ENCODE measurements at places on chromosomes 5 and 9. TPM values are rescaled to one million over a fixed set of nuclear protein-coding genes. Genes with fewer than 3 reads are reported as not detected.

DNA sequence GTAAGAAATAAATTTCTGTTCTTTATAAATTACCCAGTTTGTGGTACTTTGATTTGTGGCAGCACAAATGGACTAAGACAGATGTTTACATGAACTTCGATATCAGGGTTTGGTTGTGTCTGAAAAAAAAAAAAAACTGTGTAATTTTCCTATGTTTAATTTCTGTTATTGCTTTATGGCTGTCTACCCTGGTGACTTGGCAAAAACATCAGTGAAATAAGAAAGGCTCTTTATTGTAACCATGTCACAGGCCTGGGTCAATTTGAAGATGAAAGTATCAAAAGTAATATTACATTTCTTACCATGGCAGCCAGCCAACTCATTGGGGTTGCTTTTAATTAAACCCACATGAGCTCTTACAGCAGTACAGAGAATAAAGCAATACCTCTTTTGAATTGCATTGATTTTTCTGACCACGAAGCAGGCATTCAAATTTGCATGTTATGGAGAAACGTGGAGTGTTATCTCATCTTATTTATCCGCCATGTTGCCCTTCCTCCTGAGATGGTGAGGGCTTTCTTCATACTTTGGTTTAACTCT lies 20.6 kb upstream of the SV2C start:
- peak; percentile 16 for DNase-seq

DNA sequence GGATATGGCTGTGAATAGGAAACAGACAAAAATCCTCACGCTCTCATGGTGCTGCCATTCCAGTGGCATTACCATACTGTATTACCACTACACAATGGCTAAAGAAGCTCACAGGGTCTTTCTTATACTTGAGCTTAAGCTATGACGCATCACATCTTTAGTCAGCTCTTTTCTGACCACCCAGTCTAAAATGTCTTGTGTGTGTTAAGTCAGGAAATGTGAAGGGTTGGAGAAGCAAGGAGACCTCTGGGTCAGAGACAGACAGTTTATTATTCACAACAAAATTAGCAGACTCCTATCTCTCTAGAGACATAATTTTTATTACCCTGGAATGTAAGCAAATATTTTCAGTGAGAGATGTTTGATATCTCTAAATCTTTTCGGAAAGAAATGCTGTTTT lies 1583.2 kb upstream of the WWC1 start:
- no peak for DNase-seq

DNA sequence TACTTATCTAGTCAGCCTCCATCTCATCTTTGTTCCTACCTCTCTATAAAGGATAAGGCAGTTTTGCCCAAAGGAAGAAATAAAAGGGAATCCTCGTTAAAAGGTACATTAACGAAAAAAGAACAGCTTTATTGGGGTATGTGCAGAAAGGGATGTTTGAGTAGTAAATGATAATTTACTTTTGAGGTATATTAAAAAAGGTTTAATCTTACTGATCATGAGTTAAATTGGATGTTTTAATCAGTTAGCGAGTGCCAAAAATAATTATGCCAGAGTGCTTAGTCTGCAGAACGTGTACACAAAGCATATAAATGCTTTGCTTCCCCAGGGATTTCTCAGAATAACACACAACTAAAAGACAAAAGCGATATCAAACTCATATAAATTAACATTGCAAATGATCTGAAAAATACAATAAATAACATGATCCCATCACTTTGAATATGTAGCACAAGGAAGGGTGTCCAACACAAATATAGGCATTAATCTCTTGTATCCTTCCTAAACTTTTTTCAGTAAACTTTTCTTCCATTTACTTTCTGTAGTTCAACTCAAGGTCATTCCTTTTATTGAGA lies 865.0 kb downstream of the NR2F1-AS1 start:
- no peak for DNase-seq

GRCh38 chr5:125277494-125278154 lies 531.2 kb upstream of the ZNF608 start:
- DNase-seq = peak; percentile 90

DNA sequence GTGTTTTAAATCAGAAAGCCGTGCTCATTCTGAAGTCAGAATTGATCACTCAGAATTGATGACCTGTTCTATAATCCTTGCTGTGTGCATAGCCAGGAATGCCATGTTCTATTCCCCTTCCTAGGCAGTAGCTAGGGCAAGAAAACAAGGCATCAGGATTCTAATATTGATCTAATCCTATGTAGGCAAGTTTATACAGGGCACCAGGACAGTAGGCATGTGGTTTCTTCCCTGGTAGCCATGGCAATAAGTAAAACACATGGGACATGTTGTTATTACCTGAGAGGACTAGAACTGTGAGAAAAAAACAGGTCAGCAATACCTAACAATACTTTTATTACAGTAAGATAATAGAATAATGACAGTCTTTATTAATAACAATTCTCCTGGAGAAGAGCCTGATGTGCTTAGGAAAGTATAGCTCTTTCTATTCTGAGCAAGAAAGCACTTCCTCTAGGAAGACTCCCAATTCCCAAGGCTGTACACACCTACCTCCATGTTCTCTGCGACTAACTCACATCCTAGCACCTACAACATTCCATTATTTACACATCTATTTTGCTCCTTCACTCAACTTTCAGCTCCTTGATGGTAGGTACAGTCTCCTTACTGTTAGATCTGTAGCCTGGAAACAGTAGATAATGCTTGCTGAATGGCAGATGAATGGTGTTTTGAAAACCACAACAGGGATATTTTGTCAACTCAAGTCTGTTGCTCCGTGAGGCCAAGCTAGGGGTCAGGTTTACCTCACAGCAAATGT lies 70.8 kb downstream of the STX17 start:
- DNase-seq = no peak

- DNase-seq = no peak
Observed at GRCh38 chr9:126842977-126843799, 17.3 kb upstream of the ZBTB34 start.

- DNase-seq = peak; percentile 18
Observed at GRCh38 chr5:169577951-169578350, 5.6 kb upstream of the SPDL1 start.

GRCh38 chr5:148147415-148147814 lies 20.9 kb upstream of the SPINK14 start:
- no peak for DNase-seq

GRCh38 chr9:127549751-127550150 lies 62.3 kb upstream of the STXBP1 start:
- no peak for DNase-seq

GRCh38 chr9:73617586-73617985 lies 465.9 kb downstream of the ANXA1 start:
- no peak for DNase-seq

- DNase-seq = no peak
Observed at GRCh38 chr9:89207026-89207425, 28.4 kb upstream of the SHC3 start.

- no peak for DNase-seq
Observed at GRCh38 chr9:108783731-108784495, 71.9 kb downstream of the ACTL7B start.

GRCh38 chr9:116048081-116048480 lies 105.5 kb upstream of the PAPPA start:
- no peak for DNase-seq

- DNase-seq = peak; percentile 72
Observed at GRCh38 chr5:43041110-43041668, 1.1 kb upstream of the ANXA2R start.

DNA sequence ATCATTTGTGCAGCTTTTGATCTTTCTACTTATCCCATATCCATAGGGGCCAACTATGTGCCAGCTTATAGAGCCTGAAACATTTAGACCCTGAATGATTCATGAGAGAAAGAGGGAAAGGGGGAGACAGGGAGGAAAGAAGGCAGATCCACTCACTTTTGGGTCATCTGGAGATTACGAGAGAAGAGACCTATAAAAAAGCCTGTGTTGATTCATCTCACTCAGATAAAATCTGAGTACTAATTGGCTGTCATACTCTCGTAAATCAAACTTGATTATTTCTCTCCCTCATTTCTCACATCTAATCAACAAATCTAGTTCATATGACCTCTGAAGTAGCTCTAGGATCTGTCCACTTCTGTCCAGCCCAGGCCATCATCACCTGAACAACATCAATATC lies 137.1 kb downstream of the ARL15 start:
- no peak for DNase-seq

GRCh38 chr5:83507431-83507830 lies 35.9 kb downstream of the VCAN start:
- peak; percentile 66 for DNase-seq

PPP3R2 gene
- total RNA-seq = not detected

SEMA6A gene
- 0.12 TPM for total RNA-seq

ECSCR gene
- total RNA-seq = 0.60 TPM

ACOT12 gene
- total RNA-seq = not detected

KCNN2 gene
- not detected for total RNA-seq

Measured in RPMI7951 (cell line).